ENCODE measurements at places on chromosomes 2 and 18.

- no peak for ATAC-seq
- no peaks in the 10 kb centered on the region for H3K36me3 ChIP-seq
- H3K4me1 ChIP-seq: no peaks in the 10 kb centered on the region
- H3K4me3 ChIP-seq: no peak overlapping the region
- no peaks in the 10 kb centered on the region for H3K27me3 ChIP-seq
- H3K27ac ChIP-seq: no peak overlapping the region
Observed at GRCh38 chr2:168607992-168608391, 151.9 kb downstream of the CERS6 start.

GRCh38 chr18:62852851-62853250 lies 137.5 kb downstream of the PHLPP1 start:
- ATAC-seq: no peak
- no peak overlapping the region for H3K27ac ChIP-seq
- peaks cover 14% of the 10 kb centered on the region for H3K4me1 ChIP-seq
- H3K4me3 ChIP-seq: no peak overlapping the region

DNA sequence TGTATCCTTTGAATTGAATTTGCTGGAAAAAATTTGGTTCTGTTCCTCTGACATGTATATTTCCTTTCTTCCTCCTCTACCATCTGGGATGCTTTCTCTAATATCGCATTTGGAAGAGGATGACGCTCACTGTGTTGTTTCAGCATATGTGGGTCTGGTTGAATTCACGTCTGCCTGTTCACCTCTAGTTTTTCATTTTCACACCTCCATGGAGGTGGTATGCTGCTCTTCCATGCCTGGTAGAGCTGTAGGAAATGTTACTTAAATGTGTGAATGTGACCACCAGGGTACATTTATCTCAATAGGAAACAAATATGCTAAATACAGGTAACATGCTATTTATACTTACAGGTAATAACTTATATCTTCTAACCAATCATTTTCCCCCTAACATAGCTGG lies 44.5 kb downstream of the TSHZ1 start:
- no peak for ATAC-seq
- no peak overlapping the region for H3K27ac ChIP-seq
- H3K4me1 ChIP-seq: peaks cover 4% of the 10 kb centered on the region
- H3K4me3 ChIP-seq: no peak overlapping the region

DNA sequence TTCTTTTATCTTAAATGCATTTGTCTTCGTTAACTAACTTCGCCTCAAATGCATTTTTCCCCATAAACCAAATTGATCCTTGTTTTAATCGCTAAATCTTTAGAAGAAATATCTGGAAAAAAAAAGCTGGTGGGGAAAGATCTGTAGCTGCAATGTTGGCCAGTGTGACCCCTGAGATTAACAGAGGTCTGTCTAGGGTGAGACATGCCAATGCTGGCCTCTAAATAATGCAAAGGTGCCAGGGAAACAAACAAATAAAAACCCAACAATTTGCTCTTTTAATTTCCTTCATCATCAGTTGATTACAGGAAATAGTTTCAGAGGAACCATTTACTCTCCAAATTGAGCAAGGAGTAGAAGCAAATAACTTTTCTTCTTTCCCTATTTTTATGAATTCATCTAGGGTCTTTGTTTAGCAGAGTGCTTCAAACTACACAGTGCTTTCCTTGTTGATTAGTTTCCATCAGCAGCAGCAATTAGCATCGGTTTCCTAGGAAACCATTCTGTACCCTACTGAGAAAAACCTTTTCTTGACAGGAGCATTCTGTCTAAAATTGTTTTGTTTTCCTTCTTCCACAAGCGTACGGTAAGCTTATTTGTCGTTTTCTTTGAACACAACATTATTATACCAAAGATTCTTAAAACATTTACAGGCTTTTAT lies 100.5 kb upstream of the UNC80 start:
- H3K27ac ChIP-seq: no peak overlapping the region
- no peaks in the 10 kb centered on the region for H3K4me1 ChIP-seq
- no peaks in the 10 kb centered on the region for H3K27me3 ChIP-seq
- H3K36me3 ChIP-seq: no peaks in the 10 kb centered on the region
- ATAC-seq: no peak

DNA sequence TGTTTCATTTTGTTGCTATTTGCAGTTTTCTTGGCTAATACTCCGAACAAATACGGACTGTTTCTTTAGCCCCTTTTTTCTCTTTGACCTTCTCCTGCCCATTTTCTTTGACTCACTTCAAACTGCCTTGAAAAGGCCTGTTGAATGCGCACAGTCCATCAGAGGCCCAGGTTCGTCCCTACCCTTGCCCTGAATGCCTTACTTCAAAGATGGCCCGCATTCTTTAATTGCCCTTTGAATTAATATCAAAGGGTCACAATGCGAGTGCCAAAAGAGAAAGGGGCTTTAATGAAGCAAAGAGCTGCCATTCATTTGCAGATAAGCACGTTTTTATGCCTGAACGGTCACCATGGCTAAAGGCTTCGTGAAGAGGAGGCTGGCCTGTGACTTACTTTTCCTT lies 29.7 kb downstream of the PAX3 start:
- H3K27me3 ChIP-seq: peaks cover 71% of the 10 kb centered on the region
- H3K4me3 ChIP-seq: no peak overlapping the region
- H3K36me3 ChIP-seq: no peaks in the 10 kb centered on the region
- ATAC-seq: no peak

DNA sequence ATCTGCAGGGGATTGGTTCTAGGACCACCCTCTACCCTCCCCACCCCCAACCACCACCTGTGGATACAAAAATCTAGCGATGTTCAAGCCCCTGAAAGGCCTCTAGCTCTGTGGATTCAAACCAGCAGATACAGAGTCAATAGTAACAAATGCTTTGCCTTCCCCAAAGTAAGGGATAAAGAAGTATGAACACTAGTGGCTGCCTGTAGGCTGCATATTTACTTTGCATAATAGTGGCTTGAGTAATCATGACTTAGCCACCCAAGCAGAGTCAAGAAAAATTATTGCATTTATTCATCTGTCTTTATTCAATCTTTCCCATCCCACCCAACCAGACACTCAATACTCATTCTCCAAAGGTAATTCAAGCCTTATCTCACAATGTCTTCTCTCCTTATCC lies 43.8 kb downstream of the SOCS6 start:
- no peaks in the 10 kb centered on the region for H3K27me3 ChIP-seq
- H3K4me3 ChIP-seq: no peak overlapping the region
- no peak for ATAC-seq
- H3K27ac ChIP-seq: no peak overlapping the region
- no peaks in the 10 kb centered on the region for H3K36me3 ChIP-seq

DNA sequence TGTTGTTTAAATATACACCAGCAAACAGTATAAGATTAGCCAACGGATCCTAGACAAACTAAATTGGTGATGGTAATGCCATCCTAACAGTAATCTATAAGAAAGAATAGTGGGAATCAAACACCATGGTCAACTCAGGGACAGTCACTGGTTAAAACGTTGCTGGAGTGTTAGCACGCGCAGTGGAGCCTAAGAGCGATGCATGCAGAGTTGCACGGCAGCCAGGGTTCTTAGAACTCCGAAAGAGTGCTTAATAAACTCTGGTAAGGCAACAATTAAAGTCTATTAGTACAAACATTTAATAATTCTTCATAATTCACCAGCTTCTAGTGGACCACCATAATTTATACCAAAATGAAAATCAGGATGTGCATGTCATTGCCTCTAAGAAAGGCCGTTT lies 22.2 kb downstream of the LANCL1 start:
- no peaks in the 10 kb centered on the region for H3K36me3 ChIP-seq
- H3K27ac ChIP-seq: no peak overlapping the region
- H3K4me1 ChIP-seq: no peaks in the 10 kb centered on the region

- peaks cover 60% of the 10 kb centered on the region for H3K4me1 ChIP-seq
- H3K27me3 ChIP-seq: no peaks in the 10 kb centered on the region
- ATAC-seq: peak; percentile 2
- peak overlapping the region; percentile 96 for H3K4me3 ChIP-seq
- no peaks in the 10 kb centered on the region for H3K36me3 ChIP-seq
Observed at GRCh38 chr2:64652231-64653108, 1.2 kb downstream of the SERTAD2 start.

GRCh38 chr2:101140237-101140636 lies 10.9 kb downstream of the TBC1D8 start:
- H3K27me3 ChIP-seq: no peaks in the 10 kb centered on the region
- ATAC-seq: no peak
- no peaks in the 10 kb centered on the region for H3K4me1 ChIP-seq
- no peak overlapping the region for H3K27ac ChIP-seq
- H3K36me3 ChIP-seq: no peaks in the 10 kb centered on the region
- H3K4me3 ChIP-seq: no peak overlapping the region

DNA sequence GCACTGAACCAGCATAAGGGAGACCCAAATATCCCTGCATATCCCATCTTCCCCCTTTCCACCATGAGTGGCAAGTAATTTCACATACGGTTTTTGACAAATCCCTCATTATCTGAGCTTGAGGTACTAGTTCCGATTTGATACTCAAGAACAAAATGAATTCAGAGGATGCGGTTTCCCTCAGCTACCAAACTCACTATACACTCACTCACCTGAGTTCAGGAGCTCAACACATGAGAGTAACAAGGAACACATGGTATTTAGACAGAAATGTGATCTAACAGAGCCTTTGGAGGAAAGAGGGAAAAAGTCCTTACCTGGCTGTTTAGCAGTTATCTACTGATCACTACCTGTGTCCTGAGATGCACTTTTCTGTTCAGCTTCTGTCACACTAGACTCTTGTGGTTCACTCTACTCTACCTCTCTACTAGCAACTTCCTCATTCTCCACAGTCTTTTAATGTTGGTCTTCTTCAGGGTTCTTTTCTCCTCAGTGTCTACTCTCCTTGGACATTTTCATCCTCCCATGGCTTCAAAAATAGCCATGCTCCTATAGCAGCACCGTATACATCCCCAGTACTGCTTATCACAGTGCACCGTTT lies 25.1 kb downstream of the ASXL2 start:
- H3K4me1 ChIP-seq: peaks cover 4% of the 10 kb centered on the region
- H3K27me3 ChIP-seq: no peaks in the 10 kb centered on the region
- H3K27ac ChIP-seq: no peak overlapping the region

DNA sequence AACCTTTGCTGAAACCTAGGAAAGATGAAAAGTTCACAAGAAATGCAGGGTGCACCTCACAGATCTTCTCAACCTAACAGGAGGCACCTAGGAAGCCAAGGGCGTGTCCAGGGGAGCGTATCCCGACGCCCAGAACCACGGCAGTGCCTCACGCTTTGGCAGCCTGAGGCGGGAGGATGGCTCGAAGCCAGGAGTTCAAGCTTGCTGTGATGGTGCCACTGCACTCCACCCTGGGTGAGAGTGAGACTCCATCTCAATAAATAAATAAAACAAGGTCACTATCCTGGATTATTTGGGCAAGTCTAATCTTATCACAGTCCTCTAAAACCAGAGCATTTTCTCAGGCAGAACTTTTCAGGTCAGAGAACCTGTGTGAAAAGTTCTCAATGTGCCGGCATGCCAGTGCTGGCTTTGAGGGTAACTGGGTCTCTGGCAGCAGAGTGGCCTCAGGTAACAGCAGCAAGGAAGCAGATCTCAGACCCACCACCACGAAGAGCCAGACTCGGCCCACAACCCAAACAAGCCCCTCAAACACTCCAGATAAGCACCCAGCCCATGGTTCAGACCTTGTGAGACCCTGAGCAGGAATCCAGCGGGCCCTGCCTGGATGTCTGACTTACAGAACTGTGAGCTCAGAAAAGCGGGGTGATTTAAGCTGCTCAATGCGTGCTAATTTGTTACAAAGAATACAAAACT lies 11.7 kb downstream of the HSBP1L1 start:
- H3K27ac ChIP-seq: no peak overlapping the region
- peaks cover 10% of the 10 kb centered on the region for H3K4me1 ChIP-seq
- H3K27me3 ChIP-seq: no peaks in the 10 kb centered on the region
- H3K36me3 ChIP-seq: peaks cover 52% of the 10 kb centered on the region
- no peak overlapping the region for H3K4me3 ChIP-seq

DNA sequence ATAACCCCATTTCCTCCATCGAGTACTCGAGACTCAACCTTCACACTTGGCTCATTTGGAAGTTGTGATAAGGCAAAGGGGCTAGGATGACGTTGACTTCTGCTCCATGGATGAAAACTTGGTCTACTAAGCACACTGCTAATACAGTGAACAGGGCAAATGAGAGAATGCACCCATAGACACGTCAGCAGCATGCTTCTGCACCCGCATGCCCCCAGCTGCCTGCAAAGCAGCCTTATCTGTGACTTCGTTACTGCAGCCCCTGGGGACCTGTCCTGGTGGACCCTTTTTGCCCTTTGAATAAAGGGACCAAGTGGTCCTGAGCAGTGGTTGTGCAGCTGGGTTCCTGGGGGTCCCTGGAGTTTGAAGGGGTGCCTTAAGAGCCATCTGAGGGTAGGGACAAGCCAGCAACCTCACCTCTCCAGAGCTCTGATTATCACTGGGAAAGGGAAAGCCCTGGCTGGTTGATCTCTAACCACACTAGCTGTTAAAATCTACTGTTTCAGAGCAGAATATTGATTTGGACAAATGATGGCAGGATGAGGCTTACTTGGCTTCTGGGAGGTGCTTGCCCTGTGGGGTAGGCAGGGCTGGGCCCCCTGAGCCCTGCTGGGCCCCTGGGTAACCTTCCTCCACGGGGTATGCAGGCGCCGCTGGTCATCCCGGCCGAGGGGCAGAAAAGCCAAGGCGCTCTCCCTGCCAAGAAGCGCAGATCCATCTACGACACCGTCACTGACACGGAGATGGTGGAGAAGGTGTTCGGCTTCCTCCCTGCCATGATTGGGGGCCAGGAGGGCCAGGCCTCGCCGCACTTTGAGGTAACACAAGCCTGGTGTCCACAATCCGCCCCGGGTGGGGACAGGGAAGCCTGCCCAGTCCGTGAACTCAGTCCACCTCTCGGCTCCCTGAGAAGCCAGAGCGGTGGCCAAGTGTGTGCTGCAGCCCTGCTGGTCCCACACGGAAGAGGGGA lies 37.6 kb upstream of the GPR17 start:
- H3K27ac ChIP-seq: no peak overlapping the region
- no peaks in the 10 kb centered on the region for H3K4me1 ChIP-seq
- no peak overlapping the region for H3K4me3 ChIP-seq
- no peaks in the 10 kb centered on the region for H3K36me3 ChIP-seq

GRCh38 chr2:238305092-238305862 lies 15.0 kb upstream of the TRAF3IP1 start:
- ATAC-seq: no peak
- H3K27me3 ChIP-seq: peaks cover 3% of the 10 kb centered on the region
- no peaks in the 10 kb centered on the region for H3K4me1 ChIP-seq
- no peaks in the 10 kb centered on the region for H3K36me3 ChIP-seq
- no peak overlapping the region for H3K4me3 ChIP-seq

DNA sequence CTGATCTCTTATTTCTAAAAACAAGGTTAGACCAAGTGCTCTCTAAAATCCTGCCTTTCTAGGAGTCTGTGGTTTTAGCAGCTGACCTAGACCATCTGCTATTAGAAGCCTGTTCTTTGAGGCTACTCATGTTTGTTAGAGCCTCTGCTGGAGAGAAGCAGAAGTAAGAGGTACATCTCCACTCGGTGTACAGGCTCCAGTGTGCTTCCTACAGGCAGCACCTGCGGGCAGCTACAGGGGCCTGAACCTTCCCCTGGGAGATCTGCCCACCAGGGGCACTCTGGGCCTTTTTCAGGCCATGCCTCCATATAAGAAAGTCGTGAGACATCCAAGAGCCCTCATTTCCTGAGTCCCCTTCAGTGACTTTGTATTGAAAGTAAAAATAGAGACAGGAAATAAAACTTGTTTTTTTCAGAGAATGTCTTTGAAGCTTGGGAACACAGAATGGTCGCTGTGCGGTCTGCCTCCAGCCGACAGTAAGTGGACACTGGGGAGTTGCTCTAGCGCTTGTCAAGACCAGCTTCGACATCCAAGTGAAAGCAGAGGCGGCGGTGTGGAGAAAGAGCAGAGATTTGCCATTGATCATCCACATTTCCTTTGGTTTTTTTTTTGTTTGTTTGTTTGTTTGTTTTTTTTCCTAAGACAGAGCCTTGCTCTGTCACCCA lies 31.7 kb downstream of the ONECUT2 start:
- H3K27me3 ChIP-seq: no peaks in the 10 kb centered on the region
- H3K27ac ChIP-seq: no peak overlapping the region
- no peaks in the 10 kb centered on the region for H3K36me3 ChIP-seq
- no peak for ATAC-seq
